ENCODE measurements at places on chromosomes 12 and 14. TPM values are rescaled to one million over a fixed set of nuclear protein-coding genes. Genes with fewer than 3 reads are reported as not detected.
A peak's percentile ranks its signal among the peaks of the same experiment; 100 is the strongest.

DNA sequence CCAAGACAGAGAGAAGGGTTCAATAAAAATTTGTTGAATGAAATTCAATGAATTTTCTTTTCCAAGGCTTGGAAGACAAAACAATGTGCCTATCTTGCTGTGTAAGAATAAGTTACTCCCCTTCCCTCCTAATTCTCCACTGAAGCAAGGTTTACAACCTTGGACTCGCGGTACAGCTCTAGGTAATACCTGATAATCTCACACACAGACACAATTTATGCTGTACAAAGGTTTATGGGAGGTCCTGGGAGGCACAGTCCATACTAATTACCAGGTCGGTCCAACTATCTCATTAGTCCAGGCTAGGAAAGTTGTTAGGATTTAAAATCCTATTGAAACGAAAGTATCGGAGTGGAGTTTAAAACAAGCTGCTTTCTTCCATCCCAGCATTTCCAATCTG, 42.6 kb downstream of the NELL2 start:
- no peak for DNase-seq

DNA sequence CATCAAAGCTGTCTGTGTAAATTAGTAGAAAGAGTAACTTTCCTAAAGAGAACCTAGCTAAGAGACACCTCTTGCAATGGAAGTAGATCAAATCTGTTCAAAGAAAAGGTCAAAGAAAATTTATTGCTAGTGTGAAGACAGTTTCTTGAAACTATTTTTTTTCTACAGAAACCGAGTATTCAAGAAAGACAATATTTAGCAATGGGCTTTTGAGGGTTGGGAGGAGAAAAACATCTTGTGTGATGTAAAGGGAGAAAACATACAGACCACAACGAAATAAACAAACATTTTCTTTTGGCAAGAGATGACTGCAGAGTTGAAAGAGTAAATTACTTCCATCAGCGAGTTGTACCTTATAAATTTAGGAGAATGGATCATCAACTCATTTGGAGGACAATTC, 24.4 kb downstream of the NKX2-1 start:
- no peak for DNase-seq

- DNase-seq, result no peak
These were observed 23.0 kb downstream of the MVK start for GRCh38 chr12:109596418-109597244.

- DNase-seq, result no peak
These were observed 101.4 kb upstream of the PPM1H start for GRCh38 chr12:63036216-63036973.

- DNase-seq, result peak; percentile 34
These were observed 46.9 kb downstream of the CHGA start for GRCh38 chr14:92969871-92970270.

DNA sequence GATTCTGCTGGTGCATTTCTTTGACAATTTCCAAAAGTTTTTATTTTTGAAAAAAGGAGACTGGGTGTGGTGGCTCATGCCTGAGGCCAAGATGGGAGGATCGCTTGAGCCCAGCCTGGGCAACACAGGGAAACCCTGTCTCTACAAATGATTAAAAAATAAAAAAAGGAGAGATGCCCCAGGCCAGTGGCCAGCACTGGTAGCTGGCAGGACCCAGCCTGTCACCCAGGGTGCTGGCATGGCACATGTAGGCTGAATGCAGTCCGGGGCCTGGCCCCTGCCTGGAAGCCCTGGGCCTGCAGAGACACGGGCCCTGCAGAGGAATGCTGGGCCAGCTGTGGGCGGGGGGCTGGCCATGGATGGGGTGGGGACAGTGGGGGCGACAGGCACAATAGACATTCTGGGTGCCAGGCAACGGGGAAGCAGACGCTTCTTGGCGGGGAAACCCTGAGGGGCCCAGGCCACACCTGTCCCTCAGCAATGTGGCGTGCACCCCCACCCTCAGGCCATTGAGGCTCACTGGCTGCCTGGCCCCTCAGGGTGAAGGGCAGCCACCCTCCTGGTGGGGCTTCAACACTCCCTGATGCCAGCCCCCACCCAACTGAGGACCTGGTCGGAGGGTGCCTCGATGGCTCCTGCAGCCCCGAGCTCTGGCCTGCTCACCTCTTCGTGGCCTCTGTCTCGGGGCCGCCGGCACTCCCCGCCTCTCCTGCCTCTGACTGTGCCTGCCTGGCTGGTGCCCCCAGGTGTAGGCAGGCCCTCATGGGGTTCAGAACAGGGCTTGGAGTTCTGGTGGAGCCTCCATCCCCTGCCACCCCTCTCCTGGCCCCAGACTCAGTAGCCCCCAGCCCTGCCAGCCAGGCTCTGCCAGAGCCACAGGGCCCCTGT, 12.1 kb downstream of the TRMT61A start:
- DNase-seq, result peak; percentile 40

DNA sequence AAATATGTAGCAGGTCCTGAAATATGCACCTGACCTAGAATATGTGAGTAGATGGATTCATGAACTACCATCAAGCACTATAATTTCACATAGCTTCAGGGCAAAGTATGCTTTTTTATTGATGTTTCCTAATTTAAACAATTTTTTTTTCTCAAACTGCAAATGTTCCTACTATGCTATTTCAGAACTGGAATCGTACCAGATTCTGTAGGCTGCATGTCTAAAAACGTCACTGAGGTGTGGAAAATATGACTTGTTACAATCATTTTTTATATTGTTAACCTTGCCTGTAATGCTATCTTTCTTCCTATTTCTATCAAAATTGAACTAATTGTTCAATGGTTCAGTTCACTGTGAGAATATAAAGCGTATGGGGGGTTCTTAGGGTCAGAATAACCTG, 78.0 kb upstream of the RERGL start:
- DNase-seq, result no peak

Gene MLEC
- 125 TPM for total RNA-seq

Gene BMP4
- total RNA-seq, result 8.8 TPM

Gene KLRG1
- total RNA-seq, result 4.8 TPM

Gene POTEM
- not detected for total RNA-seq

Gene ACVRL1
- 35.1 TPM for total RNA-seq

Gene DHRS1
- total RNA-seq, result 5.2 TPM

Gene UNC119B
- total RNA-seq, result 13.4 TPM

Gene SERPINA1
- total RNA-seq, result 5.0 TPM

Gene RND1
- total RNA-seq, result 0.11 TPM

Data from Right ventricle myocardium superior (tissue), 1 donor.